ENCODE measurements at places on chromosomes 4 and X.

DNA sequence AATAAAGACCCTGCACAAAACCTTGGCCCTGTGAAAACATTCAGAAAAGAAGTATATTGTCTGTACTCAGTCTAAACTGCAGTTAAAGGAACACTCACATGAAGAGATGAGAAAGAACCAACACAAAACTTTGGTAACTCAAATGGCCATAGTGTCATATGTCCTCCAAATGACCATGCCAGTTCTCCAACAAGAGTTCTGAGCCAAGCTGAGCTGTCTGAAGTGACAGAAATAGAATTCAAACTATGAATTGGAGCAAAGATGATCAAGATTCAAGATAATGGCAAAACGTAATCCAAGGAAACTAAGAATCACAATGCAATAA lies 739.3 kb upstream of the NDST4 start:
- DNase-seq = no peak

DNA sequence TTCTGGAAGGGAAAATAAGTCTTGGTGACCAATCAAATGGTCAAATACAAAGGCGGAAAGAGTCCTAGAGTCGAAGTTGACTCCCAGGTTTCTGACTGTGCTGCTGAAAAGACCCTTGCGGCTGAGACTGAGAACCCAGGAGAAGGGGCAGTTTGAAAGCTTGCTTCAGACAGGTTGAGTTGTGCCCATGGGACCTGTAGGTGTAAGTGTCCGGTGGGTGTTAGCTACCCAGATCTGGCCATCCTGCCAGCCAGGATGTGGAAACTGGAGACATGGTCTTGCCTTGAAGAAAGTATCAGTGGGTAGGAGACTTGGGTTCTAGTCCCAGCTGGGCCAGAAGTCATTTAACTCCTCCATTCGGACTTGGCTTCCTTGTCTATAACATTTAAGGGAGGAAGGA lies 275.2 kb downstream of the EVC2 start:
- no peak for DNase-seq

GRCh38 chrX:151621422-151621821 lies 57.9 kb downstream of the PASD1 start:
- DNase-seq = no peak

DNA sequence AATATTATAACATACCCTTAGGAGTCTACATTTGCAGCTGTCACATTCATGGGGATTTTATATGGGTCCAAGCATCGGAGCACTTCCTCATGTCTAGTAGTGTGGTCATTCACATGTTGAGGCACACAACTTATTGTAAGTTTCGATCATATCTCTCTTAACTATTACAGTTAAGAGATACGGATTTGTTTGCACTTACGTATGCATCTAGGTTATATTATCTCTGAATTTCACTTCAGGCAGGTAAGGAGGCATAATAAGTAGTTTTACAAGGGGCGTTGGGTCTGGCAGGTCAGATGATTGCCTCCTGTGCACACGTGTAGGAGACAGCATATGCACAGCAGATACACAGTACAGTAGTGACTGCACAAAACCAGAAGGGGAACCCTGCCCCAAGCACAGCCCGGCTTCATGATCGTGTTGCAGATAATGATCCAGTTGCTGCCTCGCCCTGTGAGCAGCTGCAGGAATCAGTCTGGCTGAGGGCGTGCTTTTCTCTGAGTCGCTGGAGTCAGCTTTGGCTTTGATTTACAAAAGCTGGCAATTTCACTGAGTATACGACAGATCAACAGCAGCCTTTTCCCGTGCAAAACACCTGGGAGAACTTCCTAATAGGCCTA lies 302.9 kb upstream of the GATB start:
- DNase-seq = no peak

- no peak for DNase-seq
These were observed 684.2 kb downstream of the PCDH18 start for GRCh38 chr4:136847881-136848621.

Data from posterior vena cava (tissue), 2 donors.